Activated naive CD4-positive, alpha-beta T cell treated with anti-CD3 and anti-CD28 coated beads, Interleukin-2, amount 10 ng/mL, durations not matched to agents 7 days and 5 days (primary cell): ENCODE measurements at places on chromosomes 2 and 18.

DNA sequence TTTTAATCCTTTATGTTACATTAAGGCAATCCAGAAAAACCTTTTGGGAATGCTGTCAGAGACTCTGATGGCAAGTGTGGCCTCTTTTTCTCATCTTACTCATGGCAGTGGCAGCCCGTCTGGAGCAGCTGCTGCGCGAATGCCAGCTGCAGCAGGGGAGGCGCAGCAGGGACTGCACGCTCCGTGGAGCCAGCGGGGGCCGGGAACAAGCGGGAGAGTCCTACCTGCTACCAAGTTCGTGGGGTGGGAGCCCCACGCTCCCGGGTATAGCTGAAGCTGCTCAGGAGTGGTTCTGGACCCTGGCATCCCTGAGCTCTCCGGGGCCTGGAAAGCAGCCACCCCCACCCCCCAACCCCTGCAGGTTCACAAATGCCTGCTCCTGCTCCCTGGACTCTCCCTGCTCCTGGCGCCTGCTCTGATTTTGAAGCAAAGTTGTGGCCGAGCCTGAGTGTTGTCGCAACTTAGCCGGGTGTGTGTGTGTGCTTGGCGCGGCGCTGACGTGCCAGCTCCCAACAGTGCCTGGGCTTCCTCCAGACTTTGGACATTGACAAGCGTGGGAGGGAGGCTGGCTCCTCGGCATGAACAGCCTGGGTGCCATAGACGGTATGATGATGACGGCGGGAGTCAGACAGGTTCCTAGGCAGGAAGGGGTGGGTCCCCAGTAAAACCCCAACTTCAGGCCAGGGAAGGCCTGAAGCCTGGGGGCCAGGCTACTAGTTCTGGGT lies 21.7 kb downstream of the TMX3 start:
- H3K27ac ChIP-seq = peak overlapping the region; percentile 53
- no peaks in the 10 kb centered on the region for H3K27me3 ChIP-seq
- H3K4me3 ChIP-seq = no peak overlapping the region
- H3K36me3 ChIP-seq = peaks cover 32% of the 10 kb centered on the region

DNA sequence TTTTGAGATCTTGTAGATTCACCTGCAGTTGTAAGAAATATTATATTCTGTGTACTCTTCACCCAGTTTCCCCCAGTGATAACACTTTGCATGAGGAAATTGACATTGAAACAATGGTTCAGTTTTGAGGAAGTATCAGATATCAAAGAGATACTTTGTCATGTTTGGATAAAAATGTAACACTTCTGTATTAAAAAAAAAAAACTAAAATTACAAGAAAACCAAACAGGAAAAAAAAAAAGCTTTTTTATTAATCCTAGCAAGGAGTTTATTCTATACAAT lies 204.0 kb downstream of the ARL4C start:
- peak overlapping the region; percentile 67 for H3K4me3 ChIP-seq
- peaks cover 23% of the 10 kb centered on the region for H3K36me3 ChIP-seq
- DNase-seq = no peak
- H3K27me3 ChIP-seq = no peaks in the 10 kb centered on the region
- H3K27ac ChIP-seq = peak overlapping the region; percentile 99

GRCh38 chr2:41313082-41313481 lies 734.7 kb upstream of the PKDCC start:
- H3K27me3 ChIP-seq = no peaks in the 10 kb centered on the region
- no peak overlapping the region for H3K27ac ChIP-seq
- H3K4me3 ChIP-seq = no peak overlapping the region
- H3K36me3 ChIP-seq = no peaks in the 10 kb centered on the region
- no peak for DNase-seq

DNA sequence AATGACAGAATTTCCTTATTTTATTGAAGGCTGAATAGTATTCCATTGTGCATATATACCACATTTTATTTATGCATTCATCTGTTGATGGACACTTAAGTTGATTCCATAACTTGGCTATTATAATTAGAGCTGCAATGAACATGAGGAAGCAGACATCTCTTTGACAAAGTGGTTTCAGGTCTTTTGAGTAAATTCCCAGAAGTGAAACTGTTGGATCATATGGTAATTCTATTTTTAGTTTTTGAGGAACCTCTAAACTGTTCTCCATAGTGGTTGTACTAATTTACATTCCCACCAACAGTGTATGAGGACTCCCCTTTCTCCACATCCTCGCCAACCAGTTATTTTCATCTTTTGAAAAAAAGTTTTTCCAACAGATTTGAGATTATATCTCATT lies 77.5 kb downstream of the TMEM200C start:
- no peak overlapping the region for H3K4me3 ChIP-seq
- no peaks in the 10 kb centered on the region for H3K4me1 ChIP-seq
- no peak overlapping the region for H3K27ac ChIP-seq
- no peak for DNase-seq

- no peak for DNase-seq
- no peaks in the 10 kb centered on the region for H3K4me1 ChIP-seq
- no peaks in the 10 kb centered on the region for H3K27me3 ChIP-seq
- H3K36me3 ChIP-seq = peaks cover 1% of the 10 kb centered on the region
- no peak overlapping the region for H3K4me3 ChIP-seq
- no peak overlapping the region for H3K27ac ChIP-seq
These were observed 273.3 kb downstream of the PTPRM start for GRCh38 chr18:7840411-7840810.

GRCh38 chr2:392181-392925 lies 104.5 kb upstream of the ALKAL2 start:
- H3K36me3 ChIP-seq = peaks cover 3% of the 10 kb centered on the region
- no peak for DNase-seq
- no peak overlapping the region for H3K4me3 ChIP-seq
- peaks cover 27% of the 10 kb centered on the region for H3K27me3 ChIP-seq
- peaks cover 38% of the 10 kb centered on the region for H3K4me1 ChIP-seq

GRCh38 chr2:25123682-25124081 lies 44.7 kb downstream of the POMC start:
- no peak overlapping the region for H3K27ac ChIP-seq
- H3K4me1 ChIP-seq = no peaks in the 10 kb centered on the region
- peaks cover 7% of the 10 kb centered on the region for H3K27me3 ChIP-seq
- no peak overlapping the region for H3K4me3 ChIP-seq
- DNase-seq = no peak
- no peaks in the 10 kb centered on the region for H3K36me3 ChIP-seq

DNA sequence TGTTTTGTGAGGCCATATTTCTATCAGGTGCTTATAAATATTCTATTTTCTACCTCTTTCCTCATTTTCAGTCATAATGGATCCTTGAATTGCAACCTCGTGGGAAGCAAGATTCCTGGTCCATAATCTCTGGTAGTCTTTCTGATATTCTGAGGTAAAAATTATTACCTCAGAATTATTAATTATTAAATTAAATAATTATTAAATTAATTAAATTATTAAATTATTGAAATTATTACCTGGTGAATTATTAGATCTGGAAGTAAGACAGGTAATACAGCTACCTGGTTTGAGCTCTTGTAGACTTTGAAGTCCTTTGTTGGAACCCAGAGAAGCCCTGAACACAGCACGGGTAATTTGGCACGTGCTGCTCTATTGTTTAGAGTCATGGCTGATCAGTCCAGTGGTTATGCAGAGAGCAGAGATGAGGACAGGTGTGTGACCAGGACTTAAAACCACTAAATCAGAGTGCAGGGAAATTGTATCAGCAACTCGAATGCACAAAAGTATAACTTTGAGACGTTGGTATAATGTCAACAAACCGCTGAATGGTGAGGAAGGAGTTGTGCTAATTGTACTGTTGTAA lies 46.8 kb upstream of the PTPRM start:
- H3K4me3 ChIP-seq = no peak overlapping the region
- no peak overlapping the region for H3K27ac ChIP-seq
- no peak for DNase-seq
- H3K27me3 ChIP-seq = no peaks in the 10 kb centered on the region
- H3K4me1 ChIP-seq = no peaks in the 10 kb centered on the region

GRCh38 chr18:22977847-22978701 lies 44.9 kb downstream of the RBBP8 start:
- peaks cover 36% of the 10 kb centered on the region for H3K36me3 ChIP-seq
- H3K4me3 ChIP-seq = no peak overlapping the region
- H3K27me3 ChIP-seq = no peaks in the 10 kb centered on the region
- peak overlapping the region; percentile 76 for H3K27ac ChIP-seq
- H3K4me1 ChIP-seq = peaks cover 10% of the 10 kb centered on the region
- DNase-seq = no peak

DNA sequence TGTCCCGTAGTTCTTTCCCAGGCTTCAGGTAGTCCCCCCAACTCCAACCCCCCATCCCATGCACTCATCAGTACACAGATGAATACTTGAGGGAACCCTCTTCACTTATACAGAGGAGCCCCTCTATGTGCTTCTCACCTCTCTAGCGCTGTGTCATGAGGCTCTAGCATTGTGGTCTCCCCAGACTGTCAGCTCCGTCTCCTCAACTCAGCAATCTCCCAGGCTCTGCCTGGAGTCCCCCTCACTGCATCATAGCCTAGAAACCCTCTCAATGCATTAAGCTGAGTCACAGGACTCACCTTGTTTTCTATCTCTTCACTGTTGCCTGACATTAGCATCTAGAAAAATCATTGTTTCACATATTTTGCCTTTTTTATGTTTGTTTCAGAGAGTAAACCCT lies 20.2 kb upstream of the PRKCE start:
- no peak for DNase-seq
- H3K27me3 ChIP-seq = peaks cover 39% of the 10 kb centered on the region
- no peak overlapping the region for H3K27ac ChIP-seq

GRCh38 chr2:9634133-9634532 lies 3.3 kb upstream of the YWHAQ start:
- DNase-seq = no peak
- H3K4me1 ChIP-seq = peaks cover 19% of the 10 kb centered on the region
- H3K27ac ChIP-seq = no peak overlapping the region

DNA sequence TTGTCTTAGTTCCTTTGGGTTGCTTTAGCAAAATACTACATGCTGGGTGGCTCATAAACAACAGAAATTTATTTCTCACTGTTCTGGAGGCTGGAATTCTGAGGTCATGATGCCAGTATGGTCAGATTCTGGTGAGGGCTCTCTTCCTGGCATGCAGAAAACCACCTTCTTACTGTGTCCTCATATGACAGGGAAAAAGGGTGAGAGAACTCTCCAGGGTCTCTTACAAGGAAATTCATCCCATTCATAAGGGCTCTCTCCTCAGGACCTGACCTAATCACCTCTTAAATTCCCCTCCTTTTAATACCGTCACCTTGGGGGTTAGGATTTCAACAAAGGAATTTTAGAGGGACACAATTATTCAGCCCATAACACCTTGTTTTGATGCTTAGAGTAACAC lies 243.1 kb upstream of the TNP1 start:
- no peaks in the 10 kb centered on the region for H3K36me3 ChIP-seq
- peaks cover 17% of the 10 kb centered on the region for H3K4me1 ChIP-seq
- H3K27me3 ChIP-seq = no peaks in the 10 kb centered on the region
- DNase-seq = no peak
- no peak overlapping the region for H3K4me3 ChIP-seq

DNA sequence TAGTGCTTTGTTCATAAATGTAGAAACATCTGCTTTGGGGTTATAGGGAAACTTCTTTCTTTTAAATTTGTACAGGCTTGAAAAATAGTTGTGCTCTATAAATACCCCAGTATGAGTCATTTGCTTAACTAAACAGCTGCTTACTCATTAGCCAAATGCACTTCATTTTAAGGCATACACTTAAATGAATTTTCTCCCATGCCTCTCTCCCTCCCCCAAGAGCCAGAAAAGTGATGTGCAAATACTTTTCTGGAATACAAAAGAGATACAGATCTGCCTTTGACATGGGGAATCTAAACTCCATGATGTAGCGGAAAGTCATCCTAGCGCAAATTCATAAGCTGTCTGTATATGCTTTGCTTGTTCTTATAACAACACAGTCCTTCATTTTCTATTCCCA lies 469.4 kb downstream of the DLGAP1 start:
- H3K36me3 ChIP-seq = peaks cover 1% of the 10 kb centered on the region
- H3K27ac ChIP-seq = no peak overlapping the region
- no peak for DNase-seq
- H3K4me3 ChIP-seq = no peak overlapping the region

DNA sequence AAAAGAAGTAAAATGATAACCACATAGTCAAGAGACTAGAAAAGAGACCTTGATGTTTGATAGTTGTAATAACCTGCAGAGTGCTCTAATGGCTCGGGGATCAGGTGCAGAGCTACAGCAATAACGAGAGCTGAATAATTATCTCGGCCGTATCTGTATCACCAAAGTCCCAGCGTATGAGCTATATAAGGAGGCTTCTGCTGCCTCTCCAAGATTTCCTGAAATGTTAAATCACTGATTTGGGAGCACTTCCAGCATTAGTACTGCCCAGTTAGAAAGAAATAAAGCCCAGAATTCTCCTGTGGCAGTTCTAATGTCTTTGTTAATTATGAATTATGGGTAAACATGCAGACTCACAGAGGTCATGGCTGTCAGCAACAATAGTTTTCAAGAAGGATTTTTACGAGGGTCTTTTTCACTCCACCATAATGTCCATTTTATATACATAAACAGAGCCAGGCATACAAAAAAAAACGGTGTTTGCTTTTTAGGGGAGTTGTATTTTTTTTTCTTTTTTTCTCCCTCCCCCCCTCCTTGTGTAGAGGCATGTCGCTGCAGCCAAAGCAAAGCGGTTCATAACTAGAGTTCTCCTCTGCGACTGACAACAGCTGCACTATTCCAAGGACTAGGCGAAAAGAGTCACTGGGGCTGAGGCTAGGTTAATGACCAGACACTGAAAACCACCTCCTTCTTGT lies 168.3 kb upstream of the VRK2 start:
- DNase-seq = no peak
- no peaks in the 10 kb centered on the region for H3K27me3 ChIP-seq
- no peaks in the 10 kb centered on the region for H3K36me3 ChIP-seq
- H3K27ac ChIP-seq = no peak overlapping the region
- H3K4me3 ChIP-seq = no peak overlapping the region
- no peaks in the 10 kb centered on the region for H3K4me1 ChIP-seq
